ENCODE measurements at places on chromosomes 6 and 20.
A peak's percentile ranks its signal among the peaks of the same experiment; 100 is the strongest.

DNA sequence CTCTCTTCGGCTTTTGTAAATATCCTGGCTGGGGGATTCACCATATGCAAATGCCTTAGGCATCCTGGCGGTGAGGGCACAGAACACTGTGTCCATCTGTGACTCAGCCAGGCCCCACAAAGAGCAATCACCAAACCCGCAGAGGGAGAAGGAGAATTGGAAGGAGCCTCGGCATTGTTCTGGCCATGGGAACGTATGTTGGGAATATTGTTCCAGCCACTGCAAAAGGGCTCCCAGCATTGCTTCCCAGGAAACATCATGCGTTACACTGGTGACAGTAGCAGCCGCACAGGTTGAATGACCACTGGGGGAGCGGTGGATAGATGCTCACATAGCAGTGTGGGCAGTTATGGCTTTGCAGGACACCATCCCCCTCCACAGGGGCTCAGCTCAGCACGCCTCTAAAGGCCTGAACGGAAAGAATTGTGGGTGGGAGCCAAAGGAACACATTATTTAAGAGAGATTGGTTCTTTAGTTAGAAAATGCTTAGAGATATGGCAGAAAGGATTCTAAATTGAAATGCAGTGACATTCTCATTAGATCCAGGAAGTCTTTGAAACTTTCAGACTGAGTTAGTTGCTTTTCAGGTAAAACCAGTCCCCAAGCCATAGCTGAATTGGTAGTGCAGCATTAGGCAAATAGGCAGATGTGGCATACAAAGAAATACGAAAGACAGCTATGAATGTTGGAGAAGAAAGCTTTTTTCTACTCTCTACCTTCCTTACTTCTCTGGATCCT is 104.3 kb downstream of the RNF144B start:
- DNase-seq: no peak

GRCh38 chr20:59320426-59320825 is 20.0 kb downstream of the EDN3 start:
- no peak for DNase-seq

DNA sequence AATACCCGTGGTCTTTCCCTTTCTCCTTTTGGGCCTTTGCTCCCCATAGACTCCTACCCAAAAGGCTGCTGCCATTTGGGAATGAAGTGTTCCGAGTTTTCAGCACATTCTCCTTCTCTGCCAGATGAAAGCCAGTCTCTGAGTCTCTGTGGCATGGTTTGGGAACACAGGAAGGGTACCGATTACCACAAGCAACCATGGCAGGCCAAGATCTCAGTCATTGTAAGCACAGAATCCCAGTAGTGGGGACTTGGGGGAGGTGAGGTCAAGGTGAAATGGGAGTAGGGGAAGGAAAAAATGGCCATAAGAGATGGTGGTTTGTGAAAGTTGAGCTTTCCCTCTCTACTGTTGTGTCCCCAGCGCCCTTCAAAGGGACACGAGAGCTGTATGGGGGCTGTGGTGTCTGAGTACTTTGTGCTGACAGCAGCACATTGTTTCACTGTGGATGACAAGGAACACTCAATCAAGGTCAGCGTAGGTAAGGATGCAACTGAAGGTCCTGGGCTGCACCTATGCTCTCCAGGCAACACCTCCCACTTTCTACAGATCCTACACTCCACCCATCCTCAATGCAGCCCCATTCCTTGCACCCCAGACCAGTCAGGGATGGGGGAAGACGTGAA is 4.1 kb downstream of the CFB start:
- DNase-seq: no peak

DNA sequence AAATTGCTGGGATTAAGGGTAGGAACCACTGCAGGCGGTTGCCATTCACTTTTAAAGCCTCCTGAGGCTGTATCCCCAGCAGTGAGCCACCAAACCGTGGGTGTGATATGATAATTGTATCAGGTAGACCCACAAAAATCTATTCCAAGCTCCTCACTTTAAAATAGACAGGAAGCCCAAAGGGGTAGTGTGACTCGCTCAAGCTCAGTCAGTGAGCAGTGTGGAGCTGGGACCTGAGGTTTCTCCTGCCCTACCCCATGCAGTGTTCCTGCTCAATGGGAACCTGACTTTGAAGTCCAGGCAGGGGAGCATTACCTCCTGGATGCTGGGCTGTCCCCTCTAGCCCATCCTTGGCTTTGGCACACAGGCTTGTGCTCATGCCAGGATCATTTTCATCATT is 14.9 kb upstream of the MAPRE1 start:
- DNase-seq: no peak

DNA sequence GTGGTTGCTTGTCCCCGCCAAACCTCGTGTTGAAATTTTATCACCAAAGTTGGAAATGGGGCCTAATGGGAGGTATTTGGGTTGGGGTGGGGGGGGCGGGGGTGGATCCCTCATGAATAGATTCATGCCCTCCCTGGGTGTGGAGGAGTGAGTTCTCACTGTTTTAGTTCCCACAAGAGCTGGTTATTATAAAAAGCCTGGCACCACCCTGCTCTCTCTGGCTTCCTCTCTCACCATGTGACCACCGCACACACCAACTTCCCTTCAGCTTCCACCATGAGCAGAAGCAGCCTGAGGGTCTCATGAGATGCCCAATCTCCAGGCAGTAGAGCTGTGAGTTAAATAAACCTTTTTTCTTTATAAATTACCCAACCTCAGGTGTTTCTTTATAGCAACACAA is 111.3 kb downstream of the PRDM1 start:
- no peak for DNase-seq

DNA sequence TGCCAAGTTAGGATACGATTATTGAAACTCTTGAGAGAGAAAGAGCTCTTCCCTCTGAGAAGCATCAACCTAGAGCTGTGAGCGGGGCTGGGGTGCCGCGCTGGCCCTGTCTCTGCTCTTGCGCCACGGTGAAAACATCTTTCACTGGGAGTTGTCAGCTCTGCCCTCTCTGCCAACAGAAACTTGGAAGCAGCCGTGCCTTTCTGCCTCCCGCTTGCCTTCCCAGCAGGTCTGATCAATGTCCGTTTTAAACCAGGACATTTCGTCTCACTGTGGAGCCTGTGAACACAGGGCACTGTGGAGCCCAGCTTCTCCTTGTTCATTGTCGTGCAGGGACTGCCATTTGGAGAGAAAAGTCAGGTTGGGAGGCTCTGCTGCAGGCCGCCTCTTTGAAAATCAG is 249.2 kb upstream of the PMEPA1 start:
- DNase-seq: no peak

GRCh38 chr20:8933381-8933807 is 135.5 kb upstream of the PLCB4 start:
- DNase-seq: peak; percentile 20

GRCh38 chr6:136775548-136775947 is 16.7 kb downstream of the MAP3K5 start:
- DNase-seq: peak; percentile 42

- no peak for DNase-seq
Measured at GRCh38 chr20:39489986-39490560, 527.9 kb downstream of the DHX35 start.

GRCh38 chr6:33192671-33193602 is 670 bp upstream of the COL11A2 start:
- no peak for DNase-seq

- DNase-seq: peak; percentile 51
Measured at GRCh38 chr6:43944908-43945767, 175.1 kb downstream of the VEGFA start.

- DNase-seq: no peak
Measured at GRCh38 chr20:19322061-19322985, 109.9 kb downstream of the SLC24A3 start.

- DNase-seq: no peak
Measured at GRCh38 chr6:168297643-168298042, 21.9 kb downstream of the DACT2 start.

- DNase-seq: no peak
Measured at GRCh38 chr6:78771586-78771985, 95.8 kb upstream of the IRAK1BP1 start.

GRCh38 chr6:25428758-25429317 is 149.7 kb downstream of the CARMIL1 start:
- DNase-seq: no peak

GRCh38 chr6:85191656-85192055 is 258.2 kb upstream of the NT5E start:
- peak; percentile 70 for DNase-seq

DNA sequence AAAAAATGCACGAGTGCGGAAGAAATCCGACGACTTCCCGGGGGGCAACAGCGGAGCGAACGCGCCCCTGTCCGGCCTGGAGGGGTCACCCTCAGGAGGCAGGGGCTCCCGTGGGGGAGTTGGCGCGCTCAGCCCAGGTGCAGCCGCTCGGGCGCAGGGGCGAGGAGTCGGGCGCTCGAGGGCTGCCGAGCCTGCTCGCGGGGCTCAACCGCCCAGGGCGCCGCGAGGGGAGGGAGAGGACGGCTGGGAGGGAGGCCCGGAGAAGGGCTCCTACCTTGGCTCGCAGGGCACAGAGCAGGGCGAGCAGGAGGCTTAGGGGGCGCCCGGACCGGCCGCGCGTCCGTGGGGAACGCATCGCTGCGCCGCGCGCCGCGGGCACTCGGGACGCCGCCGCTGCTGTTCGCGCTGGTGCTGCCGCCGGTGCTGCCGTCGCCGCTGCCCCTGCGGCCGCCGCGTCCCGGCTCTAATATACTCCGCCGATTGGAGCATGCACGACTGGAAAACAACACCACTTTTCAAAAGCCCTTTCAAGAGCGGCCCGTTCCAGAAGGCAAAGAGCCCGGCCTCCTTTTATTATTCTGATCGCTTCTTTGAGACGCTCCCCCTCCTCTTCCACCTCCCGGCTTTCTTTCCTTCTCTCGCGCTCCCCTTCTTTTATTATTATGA is 490 bp downstream of the JAG1 start:
- DNase-seq: peak; percentile 42

DNA sequence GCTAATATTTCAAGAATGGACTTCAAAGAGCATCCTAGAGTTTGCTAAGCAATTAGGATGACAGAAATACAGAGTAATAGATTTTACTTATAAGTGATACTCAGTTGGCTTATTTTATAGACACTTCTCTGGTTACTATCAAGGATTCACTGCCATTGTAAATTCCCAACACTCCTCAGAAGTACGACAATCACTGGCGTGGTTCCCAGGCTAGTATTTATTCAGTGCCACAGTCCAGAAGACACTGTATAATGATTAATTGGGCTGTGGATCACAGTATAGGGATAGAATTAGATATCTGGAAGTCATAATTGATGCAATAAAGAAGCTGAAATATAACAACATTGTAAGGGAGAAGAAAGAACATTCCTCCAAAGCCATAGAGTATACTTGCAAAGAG is 15.7 kb downstream of the MANEA start:
- no peak for DNase-seq

DNA sequence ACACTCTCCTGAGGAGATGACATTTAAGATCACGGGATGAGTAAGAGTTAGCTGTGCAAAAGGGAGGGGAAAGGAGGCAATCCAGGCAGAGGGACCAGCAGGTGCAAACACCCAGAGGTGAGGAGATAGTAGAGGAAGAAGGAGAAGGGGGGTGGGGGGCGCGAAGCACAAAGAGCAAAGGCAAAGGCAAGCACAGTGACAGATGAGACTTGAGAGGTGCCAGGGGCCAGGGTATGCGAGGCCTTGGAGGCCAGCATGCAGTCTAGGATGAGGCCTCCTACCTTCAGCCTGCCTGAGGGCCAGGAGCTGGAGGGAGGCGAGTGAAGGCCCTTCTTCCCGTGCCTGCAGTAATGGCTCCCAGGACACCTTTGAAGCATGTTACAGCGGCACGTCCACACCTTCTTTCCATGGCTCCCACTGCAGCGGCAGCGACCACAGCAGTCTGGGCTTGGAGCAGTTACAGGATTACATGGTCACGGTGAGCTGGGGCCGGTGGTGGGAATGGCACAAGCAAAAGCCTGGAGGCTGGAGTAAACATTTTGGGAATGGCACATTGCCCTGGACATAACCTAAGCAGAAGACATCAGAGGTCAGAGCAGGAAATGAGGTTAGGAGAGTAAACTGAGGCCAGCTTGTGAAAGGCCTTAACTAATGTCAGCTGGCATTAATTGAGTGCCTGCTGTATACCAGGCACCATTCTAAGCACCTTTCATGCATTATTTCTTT is 18.6 kb downstream of the CCM2L start:
- DNase-seq: no peak

GRCh38 chr6:89347825-89348224 is 4.7 kb downstream of the UBE2J1 start:
- DNase-seq: no peak

GRCh38 chr6:144123421-144123820 is 26.9 kb upstream of the STX11 start:
- DNase-seq: no peak

DNA sequence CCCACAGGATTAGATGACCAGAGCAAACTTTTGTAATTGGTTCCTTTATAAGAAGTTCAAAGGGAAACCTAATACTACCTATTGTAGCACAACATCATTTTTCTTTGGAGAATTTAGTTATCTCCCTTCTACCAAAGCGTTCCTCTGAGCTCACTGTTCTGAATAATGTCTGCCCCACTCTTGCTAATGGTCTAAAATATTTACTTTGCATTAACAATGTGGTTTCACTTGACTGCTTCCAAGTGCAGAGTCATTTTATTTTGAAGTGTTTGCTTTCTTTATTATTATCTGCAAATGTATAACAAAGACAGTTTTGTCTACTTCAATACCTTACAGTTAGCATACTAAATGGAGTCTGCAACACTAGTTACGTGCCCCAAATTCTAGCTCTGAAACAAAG is 15.0 kb downstream of the TRAPPC3L start:
- no peak for DNase-seq

DNA sequence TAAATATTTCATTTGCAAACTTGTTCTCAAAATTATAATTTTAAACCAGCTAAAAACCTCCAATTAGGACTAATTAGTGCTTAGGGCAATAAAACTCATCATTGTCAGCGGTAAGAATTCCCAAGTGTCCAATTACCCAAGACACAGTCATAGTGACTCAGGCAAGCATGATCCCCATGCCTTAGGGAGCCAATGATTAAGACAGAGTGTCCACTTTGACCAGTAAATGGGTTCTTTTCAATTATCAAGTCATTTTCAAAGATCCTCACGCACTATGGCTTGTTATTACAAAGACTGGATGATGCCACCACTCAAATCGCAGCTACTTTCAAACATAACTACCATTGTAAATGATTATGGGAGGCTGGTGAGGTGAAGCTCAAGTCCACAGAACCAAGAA is 114.0 kb downstream of the BFSP1 start:
- no peak for DNase-seq

DNA sequence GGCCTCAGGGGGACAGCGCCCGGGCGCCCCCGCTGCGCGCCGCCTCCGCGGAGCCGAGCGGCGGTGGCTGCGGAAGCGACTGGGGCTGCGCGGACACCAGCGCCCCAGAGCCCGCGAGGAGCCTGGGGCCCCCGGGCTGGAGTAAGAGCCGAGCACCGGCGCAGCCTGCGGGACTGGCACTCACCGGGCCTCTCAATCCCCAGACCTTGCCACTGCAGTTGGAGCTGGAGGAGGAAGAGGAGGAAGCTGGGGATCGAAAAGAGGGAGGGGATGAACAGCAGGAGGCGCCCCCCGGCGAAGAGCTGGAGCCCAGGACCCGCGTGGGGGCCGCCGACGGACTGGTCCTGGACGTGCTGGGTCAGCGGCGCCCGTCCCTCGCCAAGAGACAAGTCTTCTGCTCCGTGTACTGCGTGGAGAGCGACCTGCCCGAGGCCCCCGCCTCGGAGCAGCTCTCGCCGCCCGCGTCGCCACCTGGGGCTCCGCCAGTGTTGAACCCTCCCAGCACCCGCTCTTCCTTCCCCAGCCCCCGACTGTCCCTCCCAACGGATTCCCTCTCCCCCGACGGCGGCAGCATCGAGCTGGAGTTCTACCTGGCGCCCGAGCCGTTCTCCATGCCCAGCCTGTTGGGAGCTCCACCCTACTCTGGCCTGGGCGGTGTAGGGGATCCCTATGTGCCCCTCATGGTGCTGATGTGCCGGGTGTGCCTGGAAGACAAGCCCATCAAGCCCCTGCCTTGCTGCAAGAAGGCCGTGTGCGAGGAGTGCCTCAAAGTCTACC is 590 bp downstream of the RNF217 start:
- peak; percentile 45 for DNase-seq
